Dermis microvascular lymphatic vessel endothelial cell (primary cell): ENCODE measurements at places on chromosomes 1 and 21. TPM values are rescaled to one million over a fixed set of nuclear protein-coding genes. Genes with fewer than 3 reads are reported as not detected.
A peak's percentile ranks its signal among the peaks of the same experiment; 100 is the strongest.

GRCh38 chr1:58738876-58739275 is 39.0 kb upstream of the MYSM1 start:
- no peak for DNase-seq

DNA sequence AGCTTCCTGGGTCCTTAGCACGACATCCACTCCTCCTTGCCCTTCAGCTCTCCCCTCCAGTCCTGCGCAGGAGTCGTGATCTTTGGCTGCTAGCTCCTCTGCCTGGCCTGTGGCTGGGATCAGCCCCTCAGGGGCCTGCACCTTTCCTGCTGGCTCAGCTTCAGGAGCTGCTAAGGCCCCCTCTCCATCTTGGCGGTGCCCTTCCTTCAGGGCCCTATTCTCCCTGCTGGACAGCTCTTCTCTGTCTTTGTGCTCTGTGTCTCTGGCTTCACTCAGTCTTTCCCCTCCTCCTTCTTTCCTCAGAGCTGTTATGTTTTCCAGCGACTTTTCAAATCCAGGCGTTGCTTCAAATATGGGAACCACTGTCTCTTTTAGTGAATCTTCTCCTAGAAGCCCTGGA is 59.5 kb upstream of the LRRC53 start:
- DNase-seq, result no peak

- no peak for DNase-seq
Observed at GRCh38 chr1:205032508-205032907, 10.5 kb upstream of the CNTN2 start.

GRCh38 chr1:1337793-1338147 is 6.7 kb downstream of the TAS1R3 start:
- no peak for DNase-seq

COL6A2 gene
- total RNA-seq, result 6.5 and 46.0 TPM in 2 replicates

SPRR1A gene
- total RNA-seq, result not detected in 2 replicates

GRCh38 chr1:218904416-218904815 is 269.3 kb upstream of the LYPLAL1 start:
- peak; percentile 12 for DNase-seq

- DNase-seq, result no peak
Observed at GRCh38 chr1:192615055-192615454, 20.9 kb upstream of the RGS13 start.

SLAMF7 gene
- not detected in 2 replicates for total RNA-seq

GRCh38 chr1:206112600-206113301 is 4.4 kb downstream of the AVPR1B start:
- no peak for DNase-seq

DNA sequence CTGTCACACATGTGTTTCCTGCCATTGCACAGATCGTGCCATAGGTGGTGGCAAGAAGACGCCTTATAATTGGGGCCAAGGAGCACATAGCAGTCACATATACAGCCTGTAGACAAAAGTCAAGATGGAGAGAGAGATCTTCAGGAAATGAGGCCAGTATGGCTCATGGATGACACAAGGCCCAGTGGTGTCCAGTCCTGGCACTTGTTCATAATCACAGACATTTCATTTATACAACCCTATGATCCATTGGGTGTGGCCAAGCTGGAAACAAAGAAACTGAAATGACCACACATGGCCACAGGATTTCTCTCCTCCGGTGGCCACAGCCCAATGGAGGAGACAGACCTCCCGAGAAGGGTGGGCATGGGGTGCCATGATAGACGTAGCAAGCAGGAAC is 78.5 kb upstream of the KAZN start:
- no peak for DNase-seq

DNA sequence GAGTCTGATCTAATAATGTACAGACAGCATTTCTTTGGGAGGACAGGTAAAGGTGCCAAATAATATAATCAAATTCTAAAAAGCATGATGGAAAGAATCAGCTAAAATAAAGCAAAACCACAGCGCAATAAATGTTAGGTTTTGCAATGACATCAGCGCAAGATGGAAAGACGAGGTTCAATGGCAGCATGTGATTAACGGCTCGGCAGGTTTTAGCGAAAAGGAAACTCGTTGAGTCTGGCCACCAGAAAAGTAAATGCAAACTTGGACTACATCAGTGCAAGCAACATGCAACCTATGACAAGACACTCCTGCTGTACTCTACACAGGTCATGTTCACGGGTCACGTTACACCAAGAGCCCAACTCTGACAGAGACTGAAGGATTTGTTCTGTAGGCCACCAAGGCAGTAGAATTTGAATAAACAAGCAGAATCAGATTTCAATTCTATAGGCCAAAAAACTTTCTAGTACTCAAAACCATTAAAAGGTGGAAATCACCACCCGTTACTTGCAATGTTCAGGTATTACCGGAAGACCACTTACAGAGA is 4.5 kb downstream of the SIPA1L2 start:
- DNase-seq, result no peak

DNA sequence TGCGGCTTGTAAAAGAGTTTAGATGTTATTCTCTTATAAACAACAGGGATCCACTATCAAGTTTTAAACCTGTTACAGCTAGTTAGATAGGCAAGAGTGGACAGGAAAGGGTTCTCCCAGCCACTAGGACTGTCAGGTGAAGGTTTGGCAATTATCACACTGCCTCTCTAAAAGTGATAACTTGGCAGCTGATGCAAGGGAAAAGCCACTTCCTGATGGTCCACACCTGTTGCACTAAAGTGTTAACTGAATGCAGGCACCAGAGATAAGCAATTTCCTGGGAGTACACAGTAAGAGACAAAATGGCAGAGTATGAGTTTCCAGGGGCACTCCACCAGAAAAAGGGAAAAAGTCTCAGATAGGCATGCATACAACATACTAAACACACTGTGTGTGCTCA is 99.4 kb downstream of the VAV3 start:
- no peak for DNase-seq

- no peak for DNase-seq
Observed at GRCh38 chr21:42027822-42028765, 17.9 kb upstream of the ZBTB21 start.

- DNase-seq, result no peak
Observed at GRCh38 chr1:165844114-165844798, 16.8 kb downstream of the UCK2 start.

LAMTOR2 gene
- 83.2 and 89.3 TPM in 2 replicates for total RNA-seq
